H54 (cell line): ENCODE measurements at places on chromosomes 5 and 9.

DNA sequence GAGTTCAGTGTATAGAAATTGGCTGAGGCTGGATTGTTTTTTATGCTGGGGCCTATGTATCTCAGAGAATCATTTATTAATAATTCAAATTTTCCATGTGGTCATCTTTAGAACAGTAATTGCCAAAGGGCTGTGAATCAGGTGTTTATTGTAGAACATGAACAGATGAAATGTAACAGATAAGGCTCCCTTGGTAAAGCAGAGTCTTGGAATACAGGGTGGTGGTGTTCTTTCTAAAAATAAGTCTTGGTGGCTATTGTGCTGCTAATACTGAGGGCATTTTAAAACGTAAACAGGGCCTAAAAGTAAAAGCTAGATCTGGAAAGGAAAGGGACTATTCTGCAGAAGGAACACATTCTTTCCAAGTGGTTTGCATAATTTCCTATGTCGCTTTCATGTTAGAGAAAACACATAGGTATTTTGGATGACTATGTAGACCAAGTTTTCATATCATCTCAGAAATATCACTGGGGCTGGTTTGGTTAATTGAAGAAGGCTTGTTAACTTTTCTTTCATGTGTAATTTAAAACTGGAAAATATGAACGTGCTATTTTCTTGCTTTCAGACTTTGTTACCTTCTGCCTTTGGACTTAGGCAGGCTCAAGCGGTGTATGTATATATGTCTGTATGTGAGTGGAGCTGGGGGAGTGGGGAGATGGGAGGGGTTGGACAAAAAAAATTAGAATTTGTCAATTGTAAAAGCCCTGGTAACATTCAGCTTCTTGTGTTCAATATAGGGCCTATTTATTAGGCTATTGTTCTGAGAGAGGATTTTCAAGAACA, 119.9 kb upstream of the ANKRD55 start:
- no peak for DNase-seq

DNA sequence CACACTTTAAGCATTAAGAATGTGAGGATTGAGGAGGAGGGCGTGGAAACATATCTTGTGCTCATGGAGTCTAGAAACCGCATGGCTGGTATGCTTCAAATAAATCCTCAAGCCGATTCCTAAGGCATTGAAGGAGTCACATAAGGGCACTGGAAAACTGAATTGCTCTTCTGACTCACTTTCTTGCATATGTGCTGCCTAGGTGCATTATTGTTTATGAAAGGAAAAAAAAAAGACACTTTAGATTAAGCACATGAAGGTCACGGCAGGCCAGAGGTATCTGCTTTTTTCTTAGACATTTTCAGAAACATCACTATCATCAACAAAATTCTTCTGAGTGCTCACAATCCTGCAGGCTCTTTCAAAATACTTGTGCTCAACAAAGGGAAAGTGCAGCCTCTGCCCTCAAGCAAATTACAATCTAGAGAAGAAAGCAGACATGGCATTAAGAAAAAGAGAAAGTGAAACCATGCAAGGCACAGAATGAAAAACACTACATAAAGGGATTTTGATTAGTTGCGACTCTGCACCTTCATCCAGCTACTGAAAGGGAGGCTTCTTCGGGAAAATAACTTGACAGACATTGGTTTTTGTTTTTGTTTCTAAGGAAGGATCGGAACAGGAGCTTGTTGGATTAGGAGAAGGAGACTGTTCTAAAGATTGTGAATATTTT, 2117.6 kb downstream of the MAT2B start:
- DNase-seq = no peak

- DNase-seq = no peak
Measured at GRCh38 chr5:132220491-132220890, 7.2 kb downstream of the P4HA2 start.

GRCh38 chr5:96228408-96228807, 204.6 kb downstream of the PCSK1 start:
- no peak for DNase-seq

DNA sequence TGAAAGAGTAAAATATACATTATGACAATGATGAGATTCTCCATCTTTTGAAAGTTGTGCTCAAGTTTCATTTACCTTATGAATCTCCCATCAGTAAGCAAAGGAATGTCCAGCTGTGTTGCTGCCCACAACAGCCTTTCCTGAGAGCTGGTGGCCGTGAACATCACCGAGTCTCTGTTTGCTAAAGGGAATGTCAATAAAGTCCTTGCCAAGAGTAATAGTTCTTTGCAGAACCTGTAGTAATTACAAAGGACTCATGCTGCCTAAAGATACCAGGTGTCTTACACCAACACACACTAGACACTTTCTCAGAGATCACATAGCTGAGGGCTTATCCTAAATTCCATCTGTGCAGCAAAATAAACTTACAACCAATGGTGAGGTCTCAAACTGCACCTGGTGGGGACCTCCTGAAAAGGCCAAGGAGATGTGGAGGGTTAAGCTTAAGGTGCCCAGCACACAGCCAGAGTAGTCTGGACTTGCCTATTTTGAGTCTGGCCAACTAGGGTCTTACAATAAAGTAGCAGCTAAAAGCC, 111.1 kb upstream of the DAPK1 start:
- DNase-seq = no peak

GRCh38 chr5:167608390-167609272, 682.8 kb upstream of the WWC1 start:
- DNase-seq = no peak

DNA sequence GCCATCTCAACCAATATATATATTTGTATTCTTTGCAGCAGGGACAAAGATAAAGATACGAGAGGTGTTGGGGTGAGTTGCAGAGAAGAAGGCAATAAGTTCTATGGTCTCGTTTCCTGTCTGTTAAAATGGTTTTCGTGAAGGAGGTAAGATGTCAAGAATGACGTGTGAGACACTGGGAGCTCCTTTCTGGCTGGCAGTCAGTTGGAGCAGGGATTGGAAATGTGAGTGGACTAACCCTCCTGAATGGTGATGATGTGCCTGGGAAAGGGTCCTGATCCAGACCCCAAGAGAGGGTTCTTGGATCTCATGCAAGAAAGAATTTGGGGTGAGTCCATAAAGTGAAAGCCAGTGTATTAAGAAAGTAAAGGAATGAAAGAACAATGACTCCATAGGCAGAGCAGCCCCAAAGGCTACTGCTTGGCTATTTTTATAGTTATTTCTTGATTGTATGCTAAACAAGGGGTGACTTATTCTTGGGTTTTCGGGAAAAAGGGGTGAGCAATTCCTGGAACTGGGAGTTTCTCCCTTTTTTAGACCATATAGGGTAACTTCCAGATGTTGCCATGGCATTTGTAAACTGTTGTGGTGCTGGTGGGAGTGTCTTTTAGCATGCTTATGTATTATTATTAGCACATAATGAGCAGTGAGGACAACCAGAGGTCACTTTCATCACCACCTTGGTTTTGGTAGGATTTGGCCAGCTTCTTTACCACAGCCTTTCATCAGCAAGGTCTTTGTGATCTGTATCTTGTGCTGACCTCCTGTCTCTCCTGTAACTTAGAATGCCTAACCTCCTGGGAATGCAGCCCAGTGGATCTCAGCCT, 53.7 kb downstream of the SPATA31C2 start:
- no peak for DNase-seq

DNA sequence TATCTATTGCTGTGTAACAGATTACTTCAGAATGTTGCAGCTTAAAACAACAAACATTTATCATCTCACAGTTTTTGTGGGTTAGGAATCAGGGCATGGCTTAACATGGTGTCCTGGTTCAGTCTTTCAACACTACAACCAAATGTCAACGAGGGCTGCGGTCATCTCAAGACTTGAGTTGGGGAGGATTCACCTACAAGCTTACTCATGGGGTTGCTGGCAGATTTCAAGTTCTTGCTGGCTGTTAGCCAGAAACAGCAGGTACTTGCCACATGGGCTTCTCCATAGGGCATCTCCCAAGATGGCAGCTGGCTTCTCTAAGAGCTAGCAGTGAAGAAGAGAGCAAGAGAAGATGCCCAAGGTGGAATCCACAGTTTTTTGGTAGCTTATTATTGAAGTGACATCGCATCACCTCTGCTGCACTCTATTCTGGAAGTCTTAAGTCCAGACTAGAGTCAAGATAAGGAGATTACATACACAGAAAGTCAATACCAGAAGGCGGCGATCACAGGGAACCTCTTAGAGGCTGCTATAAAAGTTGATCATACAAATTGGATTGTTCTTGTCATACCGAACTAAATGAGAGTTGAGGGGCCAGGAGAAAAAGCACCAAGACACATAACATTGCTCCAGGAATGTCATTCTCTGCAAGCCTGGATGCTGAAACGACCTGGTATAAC, 42.2 kb downstream of the C9orf153 start:
- no peak for DNase-seq

GRCh38 chr5:135680713-135681112, 101.9 kb upstream of the CXCL14 start:
- DNase-seq = no peak

DNA sequence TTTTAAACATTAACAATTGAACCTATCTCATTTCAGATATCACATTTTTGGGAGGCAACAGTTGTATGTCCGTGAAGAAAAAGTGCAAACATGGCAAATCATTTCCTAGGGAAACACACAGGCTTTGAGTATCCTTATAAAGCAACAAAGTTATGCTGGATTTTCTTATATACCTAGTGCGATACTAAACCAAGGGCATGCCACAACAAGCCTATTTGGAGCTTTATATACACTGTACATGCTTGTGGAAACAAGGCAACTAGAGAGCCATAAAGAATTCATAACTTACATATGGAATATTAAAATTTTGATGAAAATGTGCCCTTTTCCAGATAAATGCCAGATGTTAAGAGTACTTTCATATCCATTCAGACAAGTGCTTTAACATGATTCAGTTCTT, 191.4 kb downstream of the DCP2 start:
- DNase-seq = no peak

DNA sequence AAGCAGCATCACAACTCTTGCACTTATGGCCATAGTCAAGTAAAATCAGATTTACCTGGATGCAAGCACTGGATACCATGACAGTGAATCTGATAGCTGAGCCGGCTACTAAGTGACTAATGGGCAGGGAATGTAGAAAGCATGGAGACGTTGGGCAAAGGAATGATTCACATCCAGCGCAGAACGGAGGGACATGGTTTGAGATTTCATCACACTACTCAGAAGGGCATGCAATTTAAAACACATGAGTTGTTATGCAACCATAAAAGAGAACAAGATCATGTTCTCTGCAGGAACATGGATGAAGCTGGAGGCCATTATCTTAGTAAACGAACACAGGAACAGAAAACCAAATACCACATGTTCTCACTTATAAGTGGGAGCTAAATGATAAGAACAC, 169.1 kb upstream of the PIK3R1 start:
- DNase-seq = peak; percentile 51

- DNase-seq = no peak
Measured at GRCh38 chr5:149490599-149491485, 60.4 kb downstream of the CSNK1A1 start.

GRCh38 chr5:178422400-178422775, 167.8 kb downstream of the COL23A1 start:
- DNase-seq = no peak

DNA sequence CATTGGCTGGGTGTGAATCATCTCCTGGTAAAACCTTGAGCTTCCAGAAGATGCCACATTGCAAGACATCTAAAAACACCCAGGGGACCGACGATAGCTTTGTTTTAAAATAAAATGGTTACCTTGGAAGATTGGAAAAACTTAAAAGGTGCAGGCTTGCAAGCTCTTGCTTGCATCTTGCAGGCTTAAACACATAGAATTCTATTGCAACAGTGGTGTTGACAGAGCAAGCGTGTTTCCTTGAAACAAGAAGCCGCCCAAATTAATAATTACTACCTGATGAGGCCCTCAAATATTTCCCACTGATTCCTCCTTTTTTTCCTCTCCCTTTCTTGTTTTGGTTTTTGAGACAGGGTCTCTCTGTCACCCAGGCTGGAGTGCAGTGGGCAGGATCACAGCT, 137.1 kb upstream of the BASP1 start:
- no peak for DNase-seq

DNA sequence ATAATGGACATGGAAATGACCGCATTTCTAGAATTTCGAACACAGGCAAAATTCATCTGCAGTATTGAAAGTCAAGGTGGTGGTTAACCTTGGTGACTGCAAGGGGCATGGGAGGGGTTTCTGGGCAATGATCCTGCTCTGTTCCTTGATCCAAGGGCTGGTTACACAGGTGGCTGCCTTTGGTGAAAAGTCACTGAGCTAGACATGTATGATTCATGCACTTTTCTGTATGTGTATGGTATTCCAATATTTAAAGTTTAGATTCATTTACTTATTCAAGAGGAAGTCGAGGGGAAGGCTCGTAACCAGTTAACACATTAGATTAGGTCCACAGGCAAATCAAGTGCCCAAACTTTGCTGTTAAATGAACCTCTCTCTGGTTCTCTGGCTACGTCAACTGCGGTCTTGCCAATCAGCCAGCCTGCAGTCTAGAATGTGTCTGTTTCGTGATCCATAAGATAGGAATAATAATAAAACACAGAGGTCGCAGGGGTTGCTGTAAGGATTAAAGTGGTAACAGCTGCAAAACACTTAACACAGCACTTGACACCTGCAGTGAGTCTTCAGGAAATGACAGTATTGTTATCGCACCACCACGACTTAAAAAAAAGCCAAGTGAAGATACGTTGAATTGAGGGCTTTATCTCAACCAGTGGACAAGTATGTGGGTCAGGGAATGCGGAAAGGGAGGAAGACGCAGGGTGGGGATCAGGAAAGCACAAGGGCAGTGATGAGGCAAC, 92.5 kb downstream of the TLE1 start:
- no peak for DNase-seq

DNA sequence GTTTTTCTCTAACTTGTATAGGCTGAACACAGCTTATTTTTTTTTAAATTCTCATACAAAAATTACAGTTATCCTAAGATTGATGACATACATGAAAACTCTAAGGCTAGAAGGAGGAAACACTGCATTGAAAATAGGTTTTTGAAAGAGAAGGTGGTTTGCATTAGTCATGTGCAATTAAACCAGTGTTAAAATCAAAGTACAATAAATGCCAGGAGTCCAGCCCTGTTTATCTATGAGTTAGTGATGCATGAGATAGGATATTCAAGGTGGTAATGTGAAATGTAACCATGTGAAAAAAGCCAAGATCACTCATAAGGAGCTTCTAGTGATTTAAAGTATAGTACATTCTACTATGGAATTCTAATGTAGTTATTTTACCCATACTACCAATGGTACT, 444.9 kb upstream of the CYLC2 start:
- no peak for DNase-seq

- DNase-seq = no peak
Measured at GRCh38 chr5:178940569-178941360, at the start of gene ZNF454. Gene ZNF454 (plus strand): TSS chr5:178941198. CDS start chr5:178942792, 1,594 bp downstream.
